ENCODE measurements at places on chromosomes 5 and 9.

GRCh38 chr9:88373045-88373444, 15.2 kb upstream of the SPIN1 start:
- DNase-seq: no peak

DNA sequence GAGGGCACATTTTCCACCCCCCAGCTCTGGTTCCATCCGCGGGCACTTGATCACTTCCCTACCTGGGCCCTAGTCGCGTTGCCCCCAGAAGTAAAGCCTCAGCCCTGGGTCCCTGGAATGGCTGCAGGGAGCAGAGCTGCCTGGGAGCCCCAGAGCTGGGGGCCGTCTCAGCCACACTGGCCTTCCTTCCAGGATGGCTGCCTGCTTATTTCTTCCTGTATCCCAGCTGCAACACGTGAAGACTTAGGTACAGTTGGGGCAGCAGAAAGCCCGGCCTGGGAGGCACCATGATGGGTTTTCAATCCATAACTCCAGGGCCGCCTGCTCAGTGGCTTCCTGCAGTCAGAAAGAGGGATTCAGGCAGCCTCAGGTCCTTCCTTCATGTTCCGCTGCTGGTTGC, 232.3 kb downstream of the IRX2 start:
- no peak for DNase-seq

DNA sequence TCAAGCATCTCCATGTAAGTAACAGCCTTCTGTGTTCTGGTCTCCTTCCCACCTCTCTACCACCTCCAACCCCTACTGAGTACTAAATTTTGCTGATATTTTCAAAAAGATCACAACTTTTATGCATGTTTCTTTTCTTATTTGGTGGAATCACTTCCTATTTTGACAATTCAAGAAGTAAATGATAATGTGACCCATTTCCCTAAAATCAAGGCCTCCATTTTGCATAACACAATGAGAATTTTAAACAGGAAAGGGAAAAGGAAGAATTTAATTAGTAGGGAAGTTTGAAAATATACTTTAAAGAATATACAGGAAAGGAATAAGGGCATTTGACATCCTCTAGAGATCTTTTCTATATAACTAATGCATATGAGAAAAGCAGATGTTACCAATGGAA, 212.9 kb upstream of the RASA1 start:
- DNase-seq: no peak

GRCh38 chr9:130138791-130139190, 33.4 kb upstream of the NCS1 start:
- DNase-seq: no peak

GRCh38 chr9:112789891-112790774, 39.6 kb downstream of the SNX30 start:
- no peak for DNase-seq

GRCh38 chr9:114384836-114385396, 2.9 kb downstream of the AKNA start:
- no peak for DNase-seq

GRCh38 chr5:64775291-64775690, 6.6 kb downstream of the CWC27 start:
- no peak for DNase-seq

DNA sequence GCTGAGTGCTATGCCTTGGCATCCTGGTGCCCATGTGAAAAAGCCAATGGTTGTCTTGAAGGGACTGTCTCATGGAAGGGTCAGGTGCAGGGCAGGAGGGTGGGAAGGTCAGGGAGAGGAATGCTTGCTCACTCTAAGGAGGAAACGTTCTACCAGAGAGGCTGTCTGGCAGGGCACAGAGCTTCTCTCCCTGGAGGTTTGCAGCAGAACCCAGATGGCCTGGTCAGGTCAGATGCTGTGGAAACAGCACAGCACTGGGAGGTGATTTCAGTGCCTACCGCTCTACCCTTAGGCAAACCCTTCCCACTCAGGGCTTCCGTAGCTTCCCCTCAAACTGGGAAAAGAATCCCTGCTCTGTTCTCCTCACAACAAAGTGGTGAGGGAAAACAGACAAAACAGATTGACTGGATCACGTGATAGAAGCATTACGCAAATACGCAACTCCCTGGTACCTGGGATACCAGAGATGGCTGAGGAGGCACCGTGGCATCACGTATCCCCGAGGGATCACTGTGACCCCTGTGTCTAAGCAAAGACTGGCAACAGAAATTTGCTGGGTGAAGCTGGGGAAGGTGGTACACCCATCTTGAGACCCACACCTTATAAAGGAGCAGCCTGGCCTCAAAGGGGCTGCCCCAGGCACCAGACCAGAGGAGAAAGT, 3.9 kb upstream of the MGAT1 start:
- no peak for DNase-seq

DNA sequence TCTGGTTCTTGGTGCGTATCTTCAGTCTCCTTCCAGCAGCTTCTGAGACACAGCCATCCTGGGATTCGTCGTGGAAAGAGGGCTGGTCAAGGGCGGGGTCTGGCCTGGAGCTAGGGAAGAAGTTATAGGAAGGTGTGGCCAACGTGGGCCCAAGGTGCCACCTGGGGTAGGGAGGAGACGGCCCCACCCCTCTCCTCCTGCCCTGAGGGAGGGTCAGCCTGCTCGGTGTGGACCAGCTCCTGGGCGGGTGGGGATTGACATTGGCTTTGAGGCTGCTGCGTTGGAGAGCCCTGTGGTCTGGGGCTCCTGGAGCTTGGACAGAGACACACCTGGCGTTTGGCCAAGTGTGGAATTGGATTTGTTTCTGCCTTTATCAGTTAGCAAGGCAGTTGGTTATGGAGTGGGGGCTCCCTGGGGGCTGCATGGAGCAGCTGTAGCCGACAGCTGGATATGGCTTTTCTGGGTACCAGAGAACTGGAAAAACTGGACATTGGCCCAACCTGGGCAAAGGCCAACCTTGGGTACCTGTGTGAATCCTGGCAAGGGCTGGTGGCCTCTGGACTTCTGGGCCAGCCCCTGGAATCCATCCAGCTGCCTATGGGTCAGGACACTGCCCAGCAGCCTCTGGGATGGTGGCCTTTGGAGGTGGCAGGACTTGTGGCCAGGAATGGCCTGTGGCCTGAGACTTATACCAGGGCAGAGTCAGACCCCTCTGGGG, 75.7 kb upstream of the PPP1R26 start:
- DNase-seq: no peak

DNA sequence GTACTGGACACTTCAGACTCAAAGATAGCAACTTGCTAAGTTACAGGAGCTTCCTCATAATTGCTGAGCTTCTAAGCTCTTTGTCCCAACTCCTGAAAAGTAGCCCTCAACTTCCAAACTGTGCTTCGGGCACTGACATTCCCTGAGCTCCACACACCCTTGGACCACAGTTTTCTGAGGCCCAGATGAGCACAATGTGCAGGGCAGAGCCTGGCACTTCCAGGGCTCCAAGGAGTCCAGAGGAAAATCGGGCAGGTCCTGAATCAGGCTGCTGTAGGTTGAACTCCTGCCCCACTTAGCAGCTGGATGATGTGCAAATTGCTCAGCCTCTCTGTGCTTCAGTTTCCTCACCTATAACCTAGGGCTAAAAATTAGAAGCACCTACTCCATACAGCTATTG, 54.6 kb upstream of the KCNIP1 start:
- DNase-seq: no peak

- DNase-seq: no peak
Observed at GRCh38 chr9:8613346-8613825, 813.8 kb upstream of the DMAC1 start.

DNA sequence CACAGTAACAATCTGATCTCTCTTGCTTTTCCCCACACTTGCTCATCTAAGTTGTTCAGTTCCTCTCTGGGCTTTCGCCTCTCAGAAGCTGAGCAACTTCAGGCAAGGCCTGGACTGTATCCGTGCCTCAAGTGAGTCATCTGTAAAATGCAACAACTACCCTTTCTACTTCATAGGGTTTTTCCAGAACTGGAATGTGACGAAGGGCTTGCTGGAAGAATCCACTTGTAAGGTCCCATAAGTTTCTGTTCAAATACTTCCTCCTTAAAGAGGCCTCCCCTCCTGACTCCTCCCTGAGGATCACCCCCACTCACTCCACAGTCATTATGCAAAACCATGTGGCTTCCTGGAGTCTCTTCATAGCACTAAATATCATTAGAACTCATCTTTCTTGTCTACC, 17.5 kb upstream of the INSYN2B start:
- no peak for DNase-seq

- no peak for DNase-seq
Observed at GRCh38 chr5:14595189-14595588, 13.6 kb downstream of the OTULINL start.

DNA sequence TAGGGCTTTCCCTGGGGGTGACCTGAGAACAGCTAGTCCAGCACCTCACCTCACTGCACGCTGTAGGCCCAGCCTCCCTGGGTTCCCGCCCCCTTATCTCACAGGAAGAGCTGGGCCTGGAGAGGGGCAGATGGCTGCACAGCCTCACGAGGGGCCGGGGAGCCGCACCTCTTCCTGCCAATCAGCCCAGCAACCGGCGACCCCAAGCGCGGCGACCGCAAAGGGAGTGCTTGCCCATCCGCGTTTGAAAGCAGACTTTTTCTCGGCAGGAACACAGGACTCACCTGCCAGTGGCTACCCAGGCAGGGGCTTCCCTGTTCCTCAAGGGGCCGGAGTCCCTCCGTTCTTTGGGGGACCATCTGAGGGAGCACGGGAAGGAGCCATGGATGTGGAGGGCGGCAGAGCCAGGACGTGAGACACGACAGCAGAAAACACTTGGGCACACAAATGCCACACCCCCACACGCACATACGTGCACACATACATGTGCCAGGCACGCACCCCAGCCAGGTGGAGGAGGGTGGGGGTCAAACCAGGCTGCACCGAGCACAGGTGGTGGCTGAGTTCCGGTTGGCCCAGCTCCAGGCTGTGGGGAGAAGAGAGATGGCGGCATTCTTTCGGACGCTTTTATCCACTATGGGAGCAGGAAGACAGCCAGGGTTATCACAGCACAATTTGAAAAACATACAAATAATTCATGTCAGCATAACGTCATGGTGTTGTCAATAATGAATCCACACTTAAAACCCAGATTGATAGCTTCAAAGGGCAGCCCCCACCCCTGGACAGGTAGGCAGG, 11.3 kb downstream of the TMEM250 start:
- no peak for DNase-seq

- DNase-seq: no peak
Observed at GRCh38 chr5:37771203-37771611, 68.6 kb downstream of the GDNF start.

- no peak for DNase-seq
Observed at GRCh38 chr9:131312822-131313770, 23.6 kb downstream of the PLPP7 start.

DNA sequence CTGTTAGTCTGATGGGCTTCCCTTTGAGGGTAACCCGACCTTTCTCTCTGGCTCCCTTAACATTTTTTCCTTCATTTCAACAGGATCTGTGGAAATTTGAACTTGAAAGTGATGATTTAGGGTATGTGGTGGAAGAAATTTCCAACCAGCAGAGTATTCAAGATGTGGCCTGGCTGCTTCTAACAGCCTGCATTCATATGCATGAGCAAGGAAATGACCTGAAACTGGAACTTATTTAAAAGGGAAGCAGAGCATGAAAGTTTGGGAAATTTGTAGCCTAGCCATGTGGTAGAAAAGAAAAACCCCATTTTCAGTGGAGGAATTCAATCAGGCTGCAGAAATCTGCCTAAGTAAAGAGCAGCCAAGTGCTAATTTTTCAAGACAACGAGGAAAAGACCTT, 41.7 kb downstream of the UNC13B start:
- DNase-seq: no peak

DNA sequence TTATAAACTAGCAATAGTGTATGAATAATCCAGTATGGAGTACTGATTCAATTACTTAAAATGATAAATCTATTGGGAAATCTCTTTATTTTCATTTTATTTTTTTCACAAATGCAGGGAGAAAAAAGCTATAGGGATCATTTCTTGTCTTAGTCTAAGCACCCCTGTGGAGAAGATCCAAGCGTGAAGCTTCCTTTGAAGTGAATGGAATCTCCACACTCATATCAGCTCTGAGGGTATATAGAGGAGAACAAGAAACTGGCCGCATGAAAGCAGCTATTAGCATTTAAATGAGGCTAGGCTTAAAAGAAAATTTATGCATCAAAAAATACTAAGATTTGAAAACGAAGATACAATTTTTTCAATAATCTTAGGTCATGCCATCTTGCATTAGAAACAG, 12.9 kb upstream of the PAM start:
- no peak for DNase-seq

DNA sequence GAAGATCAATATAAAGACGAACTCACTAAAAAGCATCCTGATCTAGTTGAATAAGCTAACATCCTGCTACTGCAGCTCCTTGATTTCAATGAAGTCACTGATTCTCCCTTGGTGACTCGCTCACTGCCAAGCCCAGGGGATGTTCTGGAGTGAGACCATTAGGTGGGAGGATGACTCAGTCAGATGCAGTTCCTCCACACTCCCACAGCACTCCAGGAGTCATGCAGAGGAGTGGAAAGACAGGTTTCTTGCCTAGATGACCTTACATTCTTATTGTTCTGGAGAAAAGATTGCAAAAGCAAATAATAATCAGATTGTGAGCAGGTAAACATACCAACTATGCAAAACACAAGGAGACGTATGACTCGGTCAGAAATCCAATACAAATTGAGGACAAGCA, 15.3 kb downstream of the GCNT4 start:
- DNase-seq: no peak

DNA sequence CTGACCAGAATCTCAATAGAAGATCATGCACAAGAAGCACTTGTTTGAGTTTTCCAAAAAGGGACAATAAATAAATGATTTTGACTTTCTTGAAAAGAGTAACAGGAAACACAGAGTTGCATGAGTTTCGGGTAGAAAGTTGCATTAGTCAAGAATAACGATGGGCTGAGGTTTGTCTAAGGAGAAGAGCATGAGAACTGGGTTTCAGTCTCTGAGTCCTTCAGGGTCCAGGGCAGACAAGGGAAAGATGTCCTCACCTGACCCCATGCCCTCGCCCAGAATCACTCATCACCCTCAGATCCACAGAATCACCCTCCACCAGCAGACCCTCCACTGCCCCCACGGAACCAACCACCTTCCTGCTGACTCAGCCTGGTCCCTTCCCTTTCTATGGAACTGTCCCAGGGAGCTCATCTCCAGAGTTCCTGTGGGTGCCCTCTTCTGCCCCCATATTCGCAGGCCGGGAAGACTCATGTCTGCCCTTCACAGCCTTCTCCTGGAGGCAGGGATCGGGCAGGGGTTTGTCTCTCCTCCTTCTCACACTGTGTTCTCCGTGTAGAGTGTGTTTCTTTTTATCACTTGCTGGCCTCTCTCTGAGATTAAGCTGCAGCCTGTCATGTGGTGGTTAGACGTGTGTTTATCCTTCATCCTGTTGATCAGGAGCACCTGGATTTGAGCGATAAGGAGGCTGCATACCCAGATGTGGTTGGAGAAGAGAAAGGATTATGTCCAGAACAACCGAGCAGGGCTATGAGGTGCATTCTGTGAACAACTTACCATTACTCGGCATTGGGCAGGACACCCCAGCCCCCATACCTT, 442.6 kb downstream of the MAT2B start:
- DNase-seq: no peak

DNA sequence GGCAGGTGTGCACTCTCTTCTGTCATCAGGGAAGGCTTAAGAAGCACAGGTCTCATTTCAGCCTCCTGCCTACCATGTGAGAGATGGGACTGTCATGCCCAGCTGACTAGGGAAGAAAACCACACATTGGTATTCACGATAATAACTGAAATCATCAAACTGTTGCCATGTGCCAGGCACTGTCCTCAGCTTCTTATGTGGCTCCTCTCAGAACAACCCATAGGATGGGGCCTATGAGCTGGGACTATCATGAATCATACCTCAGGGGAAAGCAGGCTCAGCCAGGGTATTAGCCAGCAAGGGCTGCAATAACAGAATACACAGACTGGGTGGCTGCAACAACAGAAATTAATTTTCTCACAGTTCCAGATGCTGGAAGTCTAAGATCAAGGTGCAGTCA, 3.3 kb downstream of the AFAP1L1 start:
- no peak for DNase-seq

All from stimulated activated CD4-positive, alpha-beta T cell treated with anti-CD3 and anti-CD28 coated beads, Interleukin-1b, Interleukin-23, amount 100 ng/mL, for 1 hour (primary cell).